AG10803 (cell line): ENCODE measurements at places on chromosomes 7 and 10.

GRCh38 chr7:41796331-41796730 is 93.4 kb upstream of the INHBA start:
- DNase-seq: peak; percentile 11

- DNase-seq: no peak
These were observed 11.8 kb upstream of the RRP12 start for GRCh38 chr10:97412891-97413304.

GRCh38 chr10:126153711-126154628 is 234.3 kb downstream of the ADAM12 start:
- DNase-seq: peak; percentile 87

- no peak for DNase-seq
These were observed 38.4 kb upstream of the PHYHIPL start for GRCh38 chr10:59138052-59138451.

DNA sequence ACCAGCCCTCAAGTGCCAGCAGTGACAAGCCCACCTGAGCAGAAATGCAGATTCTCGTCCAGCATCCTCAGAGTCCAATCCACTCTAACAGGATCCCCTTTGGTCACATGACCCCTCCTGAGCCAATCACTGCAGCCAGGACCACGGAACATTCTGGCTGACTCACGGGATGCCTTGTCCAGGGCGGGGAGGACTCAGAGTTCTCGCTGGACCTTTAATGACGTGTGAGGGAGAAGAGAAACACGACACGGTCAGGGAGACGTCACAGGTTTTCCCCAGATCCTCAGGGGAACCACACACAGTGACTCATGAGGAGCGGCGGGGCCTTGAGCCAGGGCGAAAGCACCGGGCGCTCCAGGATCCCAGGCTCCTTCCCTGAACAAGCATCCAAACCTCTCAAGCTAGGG is 155.7 kb downstream of the PTPRN2 start:
- no peak for DNase-seq

- no peak for DNase-seq
These were observed 264.8 kb downstream of the PTPRN2 start for GRCh38 chr7:158322616-158323530.

DNA sequence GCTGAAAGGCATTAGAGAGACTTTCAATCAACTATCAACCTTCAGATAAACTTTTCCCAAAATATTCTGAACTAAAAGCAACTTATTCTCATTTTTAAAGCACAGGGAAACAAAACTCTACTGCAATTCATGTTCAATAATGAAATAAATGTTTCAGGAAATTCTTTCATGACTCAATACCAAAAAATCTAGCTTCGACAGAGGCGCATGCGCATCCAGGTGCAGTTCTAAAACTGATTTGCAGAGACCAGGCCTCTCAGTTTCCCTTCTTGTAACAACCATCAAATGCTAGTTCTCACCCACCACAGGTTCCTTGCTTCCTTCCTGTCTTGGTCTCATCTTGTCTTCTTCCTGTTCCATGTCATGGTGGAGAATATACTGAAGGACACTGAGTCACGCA is 55.3 kb upstream of the NRBF2 start:
- DNase-seq: no peak

DNA sequence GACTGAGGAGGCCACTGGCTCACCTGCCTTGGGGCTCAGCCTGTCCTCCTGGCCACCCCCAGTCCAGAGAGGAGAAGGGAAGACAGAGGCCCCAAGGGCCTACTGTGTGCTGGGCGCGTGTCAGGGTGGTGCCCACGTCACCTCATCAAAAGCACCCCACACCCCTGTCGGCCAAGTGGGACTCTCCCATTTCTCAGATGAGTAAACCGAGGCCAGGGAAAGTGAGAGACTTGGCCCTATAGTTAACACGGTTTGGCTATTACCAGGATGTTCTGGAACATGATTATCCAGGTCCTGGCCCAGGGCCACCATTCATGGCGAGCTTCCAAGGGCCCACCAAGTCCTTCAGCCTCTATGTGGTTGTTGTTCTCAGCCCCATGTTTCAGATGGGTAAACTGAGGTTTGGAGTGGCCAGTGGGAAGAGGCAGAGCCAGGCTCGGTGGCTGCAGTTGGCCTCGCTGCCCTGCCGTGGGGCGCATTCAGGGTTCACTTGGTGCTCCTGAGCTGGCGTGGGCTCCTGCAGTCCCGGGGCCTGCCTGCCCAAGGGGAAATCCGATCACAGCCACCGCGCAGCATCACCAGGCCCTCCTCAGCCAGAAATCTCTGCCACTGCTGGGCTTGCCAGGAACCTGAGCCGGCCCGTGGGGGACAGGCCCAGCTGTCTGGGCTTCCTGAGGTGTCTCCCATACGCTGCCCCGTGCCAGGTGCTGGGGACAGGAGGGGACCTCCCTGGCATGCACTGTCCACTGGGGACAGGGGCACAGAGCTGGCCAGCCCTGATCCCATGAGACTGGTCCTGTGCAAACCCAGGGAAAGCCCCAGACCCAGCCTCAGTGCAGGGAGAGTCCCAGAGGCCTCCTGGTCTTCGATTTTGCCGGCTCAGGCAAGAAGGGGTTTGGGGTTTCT is 117.7 kb upstream of the TNRC18 start:
- no peak for DNase-seq

- peak; percentile 4 for DNase-seq
These were observed 597 bp downstream of the ZNF277 start for GRCh38 chr7:112206991-112207592.

GRCh38 chr7:64101943-64102655 is 56.9 kb downstream of the ZNF727 start:
- no peak for DNase-seq

DNA sequence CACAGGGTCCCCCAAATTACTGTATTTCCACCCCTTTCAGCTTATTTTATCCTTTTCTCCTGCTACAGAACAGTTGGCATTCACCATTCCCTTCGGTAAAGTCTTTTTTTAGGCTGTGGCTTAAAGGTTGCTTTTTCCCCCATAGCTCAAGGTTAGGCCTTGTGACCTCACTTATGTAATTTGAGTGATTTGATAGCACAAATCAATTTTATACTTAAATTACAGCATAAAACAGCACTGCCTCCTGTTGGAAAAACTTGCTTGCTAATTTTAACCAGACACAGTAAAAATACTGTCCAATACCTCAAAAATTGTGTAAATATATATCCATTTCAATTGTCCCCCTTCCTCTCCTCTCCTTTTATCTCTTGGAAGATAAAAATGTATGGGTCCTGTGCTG is 7.1 kb downstream of the GIMAP1 start:
- DNase-seq: no peak

DNA sequence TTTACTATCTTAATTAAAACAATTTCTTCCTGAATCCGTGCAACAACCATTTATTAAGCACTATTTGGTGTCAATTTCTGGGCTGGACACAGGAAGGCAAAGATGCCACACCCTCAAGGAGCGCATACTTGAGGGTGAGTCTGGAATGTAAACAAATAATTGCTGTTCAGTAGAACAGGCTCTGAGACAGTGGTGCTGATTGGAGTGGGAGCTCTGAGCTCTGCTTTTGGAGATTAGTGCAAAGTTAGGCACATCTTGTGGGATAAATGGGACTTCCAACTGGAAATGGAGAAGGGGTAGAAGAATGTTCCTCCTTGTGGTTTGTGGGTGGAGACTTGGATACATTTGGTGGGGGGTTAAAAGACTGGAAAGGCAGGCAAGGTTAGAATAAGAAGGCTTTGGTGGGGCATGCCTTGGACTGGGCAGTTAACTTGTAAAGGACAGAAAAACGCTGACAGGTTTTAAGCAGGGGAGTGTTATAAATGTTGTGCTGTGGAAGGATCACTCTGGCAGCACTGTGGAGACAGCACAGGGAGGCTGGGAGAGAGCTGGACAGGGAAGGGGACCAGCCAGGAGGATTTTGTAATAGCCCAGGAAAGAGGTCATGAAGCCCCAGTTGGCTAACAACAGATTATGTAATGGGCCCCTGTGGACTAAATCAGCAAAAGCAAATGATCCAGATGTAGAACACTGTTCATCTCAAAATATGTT is 80.7 kb downstream of the ZNF365 start:
- peak; percentile 91 for DNase-seq

- no peak for DNase-seq
These were observed 156.5 kb upstream of the HDAC9 start for GRCh38 chr7:18338910-18339523.

DNA sequence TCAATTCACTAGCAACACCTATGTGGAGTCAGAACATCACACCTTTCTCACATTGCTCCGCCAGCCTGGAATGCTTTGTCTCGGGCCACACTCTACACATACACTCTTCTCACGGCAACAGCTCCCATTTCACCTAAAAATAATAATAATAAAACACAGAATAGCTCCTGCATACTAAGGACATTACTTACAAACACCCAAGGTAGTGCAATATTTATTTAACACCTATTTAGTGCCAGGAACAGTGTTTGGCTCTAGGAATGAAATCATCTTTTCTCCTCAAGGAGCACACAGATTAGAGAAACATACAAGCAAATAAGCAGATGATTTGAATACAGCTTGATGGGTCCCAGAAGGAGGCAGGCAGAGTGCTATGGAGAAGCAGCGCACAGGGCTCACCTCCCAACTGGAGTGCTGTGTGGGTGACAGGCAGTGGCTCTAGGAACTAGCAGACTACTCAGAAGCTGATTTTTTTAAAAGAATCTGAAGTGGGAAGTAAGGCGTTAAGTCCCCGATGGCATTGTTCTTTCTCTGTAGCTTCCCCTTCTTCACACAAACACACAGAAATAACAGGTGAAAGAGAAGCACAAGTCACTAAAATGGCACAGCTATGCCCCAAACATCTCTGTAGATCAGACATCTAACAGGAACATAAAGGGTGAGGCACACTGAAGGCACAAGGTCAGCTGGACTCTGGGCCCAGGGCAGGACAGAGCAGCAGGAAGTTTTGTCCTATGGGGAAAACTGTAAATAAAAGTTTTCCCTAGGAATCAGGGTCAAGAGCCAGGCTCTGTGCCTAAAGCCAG is 16.7 kb downstream of the USP6NL start:
- no peak for DNase-seq

- DNase-seq: no peak
These were observed 27.6 kb upstream of the BMS1 start for GRCh38 chr10:42755028-42755451.

GRCh38 chr10:17046989-17047388 is 82.6 kb downstream of the CUBN start:
- DNase-seq: peak; percentile 73

DNA sequence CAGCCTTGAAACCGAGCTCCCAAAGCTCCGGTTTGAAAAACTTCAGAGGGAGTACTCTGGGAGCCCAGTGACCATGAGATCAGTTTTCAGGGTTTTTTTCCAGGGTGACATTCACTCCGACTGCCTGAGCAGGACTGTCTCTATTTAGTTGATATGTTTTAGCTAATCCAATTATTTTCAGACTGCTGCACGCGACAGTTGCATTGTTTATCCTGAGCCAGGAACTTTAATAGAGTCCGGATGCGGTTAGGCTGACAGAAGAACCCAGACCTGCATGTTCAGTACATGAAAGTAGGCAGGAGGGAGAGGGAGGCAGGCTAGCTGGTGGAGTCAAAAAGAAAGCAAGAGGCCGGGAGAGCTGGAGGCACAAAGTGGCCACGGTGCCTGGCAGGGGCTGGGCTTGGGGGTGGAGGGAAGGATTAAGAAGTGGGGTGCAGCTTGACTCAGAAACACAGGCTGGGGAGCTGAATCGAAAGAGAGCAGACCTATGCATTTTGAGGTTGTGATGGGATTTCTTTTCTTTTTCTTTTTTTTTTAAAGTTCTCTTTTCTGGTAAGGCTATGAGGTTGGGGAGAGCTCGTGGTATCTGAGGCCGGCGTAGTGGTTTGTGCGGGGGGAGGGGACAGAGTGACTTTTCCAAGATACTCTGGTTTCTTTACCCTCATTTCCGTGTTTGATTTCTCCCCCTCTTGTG is 5.7 kb downstream of the GATA3 start:
- DNase-seq: peak; percentile 50

DNA sequence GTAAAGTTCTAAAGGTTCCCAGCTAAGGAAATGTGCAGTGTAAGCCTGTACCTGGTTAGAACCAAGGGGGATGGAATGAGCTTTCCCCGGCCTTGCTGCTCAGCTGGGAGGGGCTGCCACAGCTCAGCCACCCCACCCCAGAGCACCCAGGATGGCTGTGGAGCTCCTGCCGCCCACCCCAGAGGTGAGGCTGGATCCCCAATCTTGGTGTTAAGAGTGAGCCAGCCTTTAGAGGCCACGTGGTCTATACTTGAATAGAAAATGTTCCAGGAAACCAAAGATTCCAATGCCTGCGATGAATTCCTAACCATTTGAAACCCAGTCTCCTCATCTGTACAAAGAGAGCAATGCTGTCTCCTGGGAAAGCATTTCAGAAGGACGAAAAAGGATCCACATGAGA is 16.5 kb downstream of the DIP2C start:
- DNase-seq: no peak

- DNase-seq: no peak
These were observed 86.9 kb upstream of the TNRC18 start for GRCh38 chr7:5510426-5511045.

- DNase-seq: no peak
These were observed 349.7 kb downstream of the AUTS2 start for GRCh38 chr7:69947998-69948397.

DNA sequence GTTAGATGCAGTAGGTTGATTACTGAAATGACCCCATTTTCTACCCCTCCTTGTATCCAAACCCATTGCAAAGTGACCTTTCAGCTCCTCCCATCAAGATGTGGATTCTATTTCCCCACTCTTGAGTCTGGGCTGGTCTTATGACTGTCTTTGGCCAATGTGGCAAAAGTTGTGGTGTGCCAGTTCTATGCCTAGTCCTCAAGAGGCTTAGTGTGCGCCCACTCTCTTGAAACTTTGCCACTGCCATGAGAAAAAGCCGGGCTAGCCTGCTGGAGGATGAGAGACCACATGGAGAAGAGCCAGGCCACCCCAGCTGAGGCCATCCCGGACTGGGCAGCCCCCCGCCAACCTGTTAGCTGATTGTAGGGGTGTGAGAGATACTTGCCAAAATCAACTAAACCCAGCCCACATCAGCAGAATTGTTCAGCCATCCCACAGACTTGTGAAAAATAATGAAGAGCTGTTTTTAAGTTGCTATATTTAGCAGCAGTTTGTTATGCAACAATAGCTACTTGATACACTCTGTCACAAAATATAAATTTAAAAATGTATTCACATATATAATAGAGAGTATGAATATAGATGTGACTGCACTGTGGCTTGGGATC is 131.0 kb upstream of the PALS2 start:
- DNase-seq: no peak

- DNase-seq: no peak
These were observed 36.7 kb downstream of the NKX2-3 start for GRCh38 chr10:99569253-99569939.
